ENCODE measurements at places on chromosomes 3 and 15.

- DNase-seq = no peak
Measured at GRCh38 chr3:133058831-133059230, 20.6 kb downstream of the TMEM108 start.

GRCh38 chr15:71538181-71538580 lies 272.2 kb upstream of the NR2E3 start:
- no peak for DNase-seq

DNA sequence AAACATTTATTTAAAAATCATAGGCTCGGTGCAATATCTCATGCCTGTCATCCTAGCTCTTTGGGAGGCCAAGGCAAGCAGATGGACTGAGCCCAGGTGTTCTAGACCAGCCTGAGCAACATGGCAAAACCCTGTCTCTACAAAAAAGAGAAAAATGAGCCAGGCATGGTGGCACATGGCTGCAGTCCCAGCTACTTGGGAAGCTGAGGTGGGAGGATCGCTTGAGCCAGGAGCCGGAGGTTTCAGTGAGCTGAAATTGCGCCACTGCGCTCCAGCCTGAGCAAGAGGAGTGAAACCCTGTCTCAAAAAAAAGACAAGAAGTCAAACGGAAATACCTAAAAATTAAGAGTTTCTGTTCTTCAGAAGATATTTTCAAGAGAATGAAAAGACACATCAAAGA lies 122.3 kb downstream of the RSL24D1 start:
- no peak for DNase-seq

DNA sequence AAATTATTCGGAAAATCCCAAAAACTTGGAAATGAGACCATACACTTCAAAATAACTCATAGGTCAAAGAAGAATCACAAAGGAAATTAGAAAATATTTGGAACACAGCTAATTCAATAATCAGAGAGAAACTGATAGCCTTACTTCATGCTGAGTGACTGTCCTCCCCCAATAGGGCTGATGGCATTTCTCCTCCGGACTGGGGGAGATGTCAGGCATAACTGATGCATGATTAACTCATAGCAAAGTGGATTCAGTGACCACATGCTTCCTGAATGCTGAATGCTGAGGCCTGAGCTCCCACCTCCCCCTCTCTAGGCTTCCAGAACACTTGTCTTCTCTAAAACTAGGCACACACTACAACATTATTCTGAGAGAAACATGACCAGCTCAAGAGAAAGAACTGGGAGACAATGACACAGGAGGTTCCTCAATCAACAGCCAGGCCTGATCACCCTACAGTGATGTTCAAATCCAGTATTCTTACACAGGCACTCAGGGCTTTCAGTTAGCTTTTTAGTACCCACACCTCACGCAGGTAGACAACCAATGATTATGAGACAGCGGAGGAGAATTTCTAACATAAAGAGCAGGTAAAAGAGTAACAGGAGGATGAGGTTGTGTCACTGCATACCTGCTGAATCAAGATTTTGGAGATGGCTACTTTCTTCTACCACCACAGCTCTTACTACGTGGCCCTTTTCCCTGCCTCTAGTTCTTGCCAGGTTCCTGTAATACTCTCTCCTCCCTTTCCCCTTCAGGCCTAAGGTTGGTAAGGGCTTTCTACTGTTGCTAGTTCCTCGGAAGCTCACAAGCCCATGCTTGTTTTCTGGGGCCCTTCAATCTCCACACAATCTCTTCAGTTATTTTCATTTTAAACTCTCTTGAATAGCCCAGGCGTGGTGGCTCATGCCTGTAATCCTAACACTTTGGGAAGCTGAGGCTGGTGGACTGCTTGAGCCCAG lies 96.1 kb downstream of the FMN1 start:
- no peak for DNase-seq

- no peak for DNase-seq
Measured at GRCh38 chr3:133505813-133506212, 67.7 kb upstream of the CDV3 start.

DNA sequence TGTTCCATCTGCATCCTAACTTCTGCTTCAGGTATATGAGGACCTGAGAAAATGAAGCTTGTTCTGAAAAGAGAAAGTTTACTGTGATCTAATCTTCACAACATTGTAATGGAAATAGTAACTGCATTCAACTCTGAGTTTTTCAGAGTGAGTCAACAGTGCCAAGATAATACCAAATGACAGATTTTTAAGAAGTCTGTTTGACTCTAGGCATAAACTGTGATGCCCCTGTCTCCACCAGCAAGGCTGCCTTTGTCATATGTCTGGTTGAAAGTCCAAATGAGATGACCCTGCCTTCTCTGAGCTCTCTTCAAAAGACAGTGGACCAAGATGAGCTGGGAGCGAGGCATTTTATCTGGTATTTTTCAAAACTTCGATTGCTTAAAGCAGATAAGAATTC lies 44.8 kb upstream of the B3GNT5 start:
- no peak for DNase-seq

DNA sequence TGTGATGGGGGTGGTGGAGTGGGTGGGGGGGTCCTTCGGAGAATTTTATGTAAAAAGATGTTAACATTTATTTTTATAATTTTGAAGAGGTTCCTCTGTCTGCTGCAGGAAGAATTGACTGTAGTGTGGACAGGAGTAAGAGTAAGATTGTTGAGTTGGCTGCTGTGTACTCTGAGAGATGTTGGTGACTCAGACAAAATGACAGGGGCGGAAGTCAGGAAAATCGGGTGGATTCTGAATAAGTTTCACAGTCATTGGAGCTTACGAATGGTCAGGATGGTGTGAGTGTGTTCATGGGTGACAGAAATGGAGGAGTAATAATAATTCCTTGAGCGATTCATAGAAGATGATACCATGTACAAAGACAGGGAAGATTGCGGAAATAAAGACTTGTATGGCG lies 420.0 kb downstream of the ROBO2 start:
- no peak for DNase-seq

DNA sequence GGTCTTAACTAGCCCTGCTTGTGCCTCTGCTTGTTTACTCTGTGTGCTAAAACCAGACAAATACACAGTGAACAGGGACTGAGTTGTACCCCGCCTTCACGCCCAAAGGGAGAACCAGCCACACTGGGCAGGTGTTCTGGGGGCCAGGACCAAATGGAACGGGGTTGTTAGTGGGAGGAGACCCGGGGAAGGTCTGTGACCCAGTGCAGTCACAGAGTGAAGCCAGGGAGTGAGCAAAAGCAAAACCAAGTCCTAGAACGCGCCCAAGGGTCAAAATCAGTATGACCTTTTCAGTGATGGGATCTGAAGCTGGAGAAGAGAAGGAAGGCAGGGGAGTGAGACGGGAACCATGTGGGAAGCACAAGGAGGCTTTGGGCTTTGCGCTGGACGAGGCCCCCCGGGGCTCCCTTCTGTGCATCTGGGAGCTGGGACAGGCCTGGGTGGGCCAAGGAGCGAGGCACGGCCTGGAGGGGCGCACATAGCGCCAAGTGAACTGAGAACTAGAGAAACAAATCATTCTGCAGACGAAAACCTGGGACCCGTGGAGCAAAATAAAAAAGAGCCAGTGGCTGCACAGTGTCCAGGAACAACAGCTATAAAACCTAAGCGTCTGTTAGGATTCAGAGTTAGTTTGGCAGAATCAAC lies 78.3 kb upstream of the ALDH1A3 start:
- no peak for DNase-seq

DNA sequence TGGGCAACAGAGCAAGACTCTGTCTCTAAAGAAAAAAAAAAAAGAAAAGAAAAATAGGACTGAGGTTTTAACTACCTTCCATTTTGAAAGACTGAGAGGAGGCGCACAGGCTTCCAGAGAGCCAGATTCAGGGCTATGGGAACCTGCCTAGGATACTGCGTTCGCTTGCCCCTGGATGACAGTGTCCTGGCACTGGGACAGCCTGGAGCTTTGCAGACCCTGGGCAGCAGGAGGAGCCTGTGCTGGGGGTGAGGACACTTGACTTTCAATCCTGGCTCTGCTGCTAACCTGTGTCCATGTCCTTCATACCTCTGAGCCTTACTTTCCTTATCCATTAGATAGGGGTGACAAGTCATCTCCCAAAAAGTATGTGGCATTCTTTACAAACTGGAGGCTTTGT lies 31.2 kb downstream of the CD276 start:
- DNase-seq = no peak

DNA sequence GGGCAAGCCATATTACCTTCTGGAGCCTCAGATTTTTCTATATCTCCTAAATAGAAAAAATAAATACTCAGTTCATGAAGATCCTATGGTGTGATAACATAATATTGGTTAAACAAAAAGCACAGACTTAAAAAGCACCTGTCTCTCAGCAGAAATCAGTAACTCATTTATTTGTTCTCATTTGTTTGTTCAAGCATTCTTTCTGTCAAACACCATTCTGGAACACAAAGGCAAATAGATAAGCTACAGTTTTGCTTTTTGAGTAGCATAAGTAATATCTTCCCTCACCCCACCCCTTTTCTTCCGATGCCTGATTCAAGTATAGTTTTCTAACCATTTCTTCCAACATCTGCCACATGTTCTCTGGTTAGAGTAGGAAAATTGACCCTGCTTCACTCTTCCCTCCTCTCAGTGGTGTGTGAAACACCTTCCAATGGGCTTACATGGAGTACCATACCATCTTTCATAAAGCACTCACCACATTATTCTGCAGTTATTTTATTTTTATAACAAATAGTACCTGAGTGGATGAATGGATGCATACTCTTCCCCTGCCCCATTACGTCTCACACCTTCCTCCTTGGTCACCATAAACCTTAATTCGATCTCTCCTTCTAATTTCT lies 8.4 kb upstream of the IL1RAP start:
- DNase-seq = no peak

GRCh38 chr3:50322386-50323091 lies at the start of gene HYAL2:
Gene HYAL2, minus strand, starts transcription at chr3:50322745. Its CDS starts 2,256 bp downstream, at chr3:50320489.
- DNase-seq = no peak

GRCh38 chr15:40006646-40007045 lies 32.3 kb downstream of the SRP14 start:
- DNase-seq = no peak

- DNase-seq = peak; percentile 43
Measured at GRCh38 chr3:108153451-108153981, 62.7 kb upstream of the CD47 start.

- DNase-seq = no peak
Measured at GRCh38 chr15:22887157-22887951, 48.9 kb downstream of the NIPA2 start.

DNA sequence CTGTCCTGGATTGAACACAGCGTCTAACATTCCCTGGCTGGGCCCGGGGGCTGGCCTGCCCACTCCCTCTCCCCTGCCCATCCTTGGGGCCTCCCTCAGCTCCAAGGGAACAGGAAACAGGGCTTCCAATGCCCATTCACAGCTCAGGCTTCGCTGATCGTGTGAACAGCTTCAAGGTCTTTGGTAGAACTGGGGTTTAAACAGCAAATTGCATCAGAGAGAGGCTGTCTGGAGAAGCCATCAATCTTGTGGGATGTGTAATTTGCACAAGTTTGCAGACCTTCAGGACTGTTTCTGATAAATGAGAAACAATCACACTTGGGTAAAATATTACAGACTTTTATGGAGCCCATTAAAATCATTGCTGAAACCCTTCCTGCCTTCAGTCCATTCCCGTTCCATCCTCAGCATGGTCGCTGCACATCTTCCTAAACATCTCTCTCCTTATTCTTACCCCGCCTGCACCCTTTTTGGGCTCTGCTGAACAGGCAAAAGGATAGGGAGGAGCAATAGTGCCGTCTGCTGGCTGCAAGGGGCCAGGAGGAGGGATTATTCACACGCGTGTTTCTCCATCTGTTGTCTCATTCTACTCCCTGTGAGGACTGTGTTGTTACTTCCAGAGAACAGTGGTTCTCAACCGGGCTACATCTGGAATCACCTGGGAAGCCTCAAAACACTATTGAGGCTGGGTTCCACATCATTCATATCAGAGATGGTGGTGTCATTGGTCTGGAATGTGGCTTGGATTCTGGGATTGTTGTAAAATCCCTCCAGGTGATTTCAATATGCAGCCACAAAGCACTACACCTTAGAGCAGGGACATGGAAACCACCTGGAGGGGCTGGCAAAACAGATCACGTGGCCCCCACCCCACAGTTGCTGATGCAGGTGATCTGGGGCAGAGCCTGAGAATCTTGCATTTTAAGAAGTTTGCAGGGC lies 116.3 kb downstream of the CLSTN2 start:
- no peak for DNase-seq

DNA sequence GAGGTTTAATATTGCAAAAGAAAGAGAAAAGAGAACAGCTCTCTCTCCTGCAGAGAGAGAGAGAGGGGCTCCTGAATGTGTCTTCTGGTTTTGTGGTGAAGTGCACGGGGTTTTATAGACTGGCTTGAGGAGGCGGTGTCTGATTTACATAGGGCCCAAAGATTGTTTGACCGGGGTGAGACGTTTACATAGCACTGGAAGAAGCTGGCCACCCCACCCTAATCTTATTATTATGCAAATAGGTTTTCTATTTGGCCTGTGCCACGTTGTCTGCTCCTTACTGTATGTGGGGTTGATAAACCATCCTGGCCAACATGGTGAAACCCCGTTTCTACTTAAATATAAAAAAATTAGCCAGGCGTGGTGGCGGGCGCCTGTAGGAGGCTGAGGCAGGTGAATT lies 268.6 kb downstream of the SV2B start:
- DNase-seq = no peak

GRCh38 chr15:72902245-72902918 lies 118.8 kb upstream of the ADPGK start:
- DNase-seq = no peak

- no peak for DNase-seq
Measured at GRCh38 chr3:42827654-42828053, 18.4 kb downstream of the ACKR2 start.

- DNase-seq = peak; percentile 37
Measured at GRCh38 chr3:48919215-48920138, 835 bp downstream of the ARIH2 start.

DNA sequence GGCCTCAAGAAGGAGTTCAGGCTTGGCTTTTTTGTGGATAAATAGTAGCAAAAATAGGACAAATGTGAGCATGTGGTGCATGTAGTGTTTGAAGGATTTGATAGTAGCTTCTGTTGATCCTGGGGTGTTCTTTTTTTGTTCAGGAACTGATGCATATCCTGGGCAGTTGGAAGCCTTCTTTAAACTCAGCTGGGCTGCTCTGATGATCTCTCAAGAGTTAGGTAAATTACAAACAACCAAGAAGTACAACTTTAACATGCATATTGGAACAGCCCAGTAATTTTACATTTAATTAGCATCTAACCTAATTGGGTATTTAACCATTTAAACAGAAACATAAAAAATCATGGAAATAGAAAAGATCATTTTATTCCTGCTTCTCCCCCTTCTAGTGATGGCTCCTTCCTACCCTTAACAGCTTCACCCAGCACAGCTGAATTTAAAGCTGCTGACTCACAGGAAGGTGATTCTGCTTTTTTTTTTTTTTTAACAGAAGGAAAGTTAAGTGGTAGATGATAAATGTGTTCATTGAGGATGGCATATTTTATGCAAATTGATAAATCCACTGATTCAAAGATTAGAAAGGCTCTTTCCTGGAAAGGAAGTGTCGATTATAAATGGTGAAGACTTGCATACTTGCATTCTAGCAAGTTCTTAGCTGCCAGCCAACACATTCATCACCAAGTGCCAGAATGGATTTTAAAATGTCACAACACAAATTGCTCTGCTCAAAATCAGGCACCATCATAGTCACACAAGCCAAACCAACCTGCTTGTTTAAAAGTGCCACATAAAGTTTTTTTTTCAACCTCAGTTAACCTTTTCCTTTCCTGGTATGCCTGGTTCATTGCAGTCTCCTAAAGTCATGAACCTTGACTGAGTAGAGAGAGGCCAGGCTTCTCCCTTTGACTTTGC lies 20.0 kb downstream of the SLC35G2 start:
- DNase-seq = no peak
